ENCODE measurements at places on chromosomes 1 and 21.

GRCh38 chr1:23537296-23537973, 6.4 kb upstream of the E2F2 start:
- no peak for DNase-seq

DNA sequence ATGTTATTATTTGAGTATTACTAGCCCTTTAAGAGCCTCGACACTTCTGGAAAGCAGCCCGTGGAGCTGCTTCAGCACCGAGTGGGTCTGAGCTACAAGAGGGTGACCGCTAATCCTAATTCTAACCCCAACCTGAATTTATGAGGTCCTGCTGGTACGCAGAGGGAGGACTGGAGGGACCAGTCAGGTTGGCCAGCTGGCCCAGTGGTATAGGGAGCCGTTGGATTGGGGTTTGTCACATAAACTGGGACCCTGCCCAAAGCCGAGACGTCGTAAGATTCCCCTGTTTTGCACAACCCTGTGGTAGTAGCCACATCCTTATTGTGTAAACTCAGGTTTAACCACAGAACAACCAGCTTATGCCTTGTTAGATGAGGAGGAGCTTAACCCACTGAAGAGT, 60.8 kb upstream of the F3 start:
- DNase-seq: peak; percentile 67

GRCh38 chr1:156560585-156561163, 11.7 kb downstream of the IQGAP3 start:
- no peak for DNase-seq

DNA sequence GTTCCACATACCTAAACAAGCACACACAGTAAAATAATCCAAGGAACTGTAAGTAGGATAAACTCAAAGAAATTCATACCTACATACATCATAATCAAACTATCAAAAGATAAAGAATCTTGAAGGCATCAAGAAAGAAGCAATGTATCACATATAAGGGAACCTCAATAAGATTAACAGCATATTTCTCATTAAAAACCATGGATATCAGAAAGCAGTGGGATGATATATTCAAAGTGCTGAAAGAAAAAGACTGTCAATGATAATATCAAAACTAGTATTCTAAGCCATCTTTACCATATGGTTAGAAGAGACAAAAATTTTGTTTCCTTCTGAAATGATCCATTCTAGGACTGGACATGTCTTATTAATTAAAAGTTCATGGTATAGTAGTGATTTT, 37.1 kb upstream of the ADAM30 start:
- DNase-seq: no peak

GRCh38 chr1:100361511-100362089, 9.3 kb downstream of the CDC14A start:
- no peak for DNase-seq

DNA sequence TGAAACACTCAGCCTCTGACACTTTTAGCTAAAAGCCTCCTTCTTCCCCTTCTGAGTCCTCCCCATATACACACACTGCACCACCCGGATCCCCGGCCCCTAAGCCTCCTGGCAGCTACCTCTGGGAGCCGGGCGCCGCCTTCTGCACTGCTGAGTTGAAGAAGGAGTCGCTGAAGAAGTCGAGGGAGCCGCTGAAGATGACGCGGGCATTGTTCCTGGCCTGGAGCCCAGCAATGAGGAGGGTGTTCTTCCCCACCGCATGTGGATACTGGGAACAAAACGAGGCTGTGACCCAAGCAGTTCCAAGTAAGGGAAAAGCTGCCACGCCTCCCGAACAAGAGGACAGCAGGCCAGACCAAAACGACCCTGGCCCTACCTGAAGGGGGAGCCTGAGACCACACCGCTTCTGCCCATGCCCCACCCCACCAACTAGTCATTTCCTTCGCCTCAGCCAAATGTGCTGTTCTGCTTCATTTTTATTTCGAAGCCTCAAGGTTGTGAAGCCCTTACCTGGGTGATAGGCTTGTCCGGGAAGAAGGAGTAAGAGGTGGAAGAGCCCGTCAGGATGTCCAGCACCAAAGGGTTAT, 7.0 kb downstream of the DDOST start:
- DNase-seq: no peak

DNA sequence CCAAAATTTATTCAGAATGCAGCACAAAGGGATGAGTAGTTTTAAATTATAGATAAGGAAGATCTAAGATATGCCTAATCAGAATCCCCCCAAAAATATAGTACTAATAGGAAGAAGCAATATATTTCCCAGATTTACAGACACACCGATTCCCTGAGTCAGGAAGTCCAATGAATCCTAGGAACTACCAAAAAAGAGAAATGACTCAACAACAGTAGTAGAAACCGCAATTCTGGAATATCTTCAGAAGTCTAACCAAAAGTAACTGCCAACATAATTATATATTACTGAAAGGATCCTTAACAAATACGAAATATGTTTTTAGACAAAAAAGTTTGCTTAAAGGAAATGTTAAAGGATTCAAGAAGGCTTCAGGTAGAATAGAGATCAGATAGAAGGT, 10.3 kb downstream of the AHCTF1 start:
- DNase-seq: no peak

DNA sequence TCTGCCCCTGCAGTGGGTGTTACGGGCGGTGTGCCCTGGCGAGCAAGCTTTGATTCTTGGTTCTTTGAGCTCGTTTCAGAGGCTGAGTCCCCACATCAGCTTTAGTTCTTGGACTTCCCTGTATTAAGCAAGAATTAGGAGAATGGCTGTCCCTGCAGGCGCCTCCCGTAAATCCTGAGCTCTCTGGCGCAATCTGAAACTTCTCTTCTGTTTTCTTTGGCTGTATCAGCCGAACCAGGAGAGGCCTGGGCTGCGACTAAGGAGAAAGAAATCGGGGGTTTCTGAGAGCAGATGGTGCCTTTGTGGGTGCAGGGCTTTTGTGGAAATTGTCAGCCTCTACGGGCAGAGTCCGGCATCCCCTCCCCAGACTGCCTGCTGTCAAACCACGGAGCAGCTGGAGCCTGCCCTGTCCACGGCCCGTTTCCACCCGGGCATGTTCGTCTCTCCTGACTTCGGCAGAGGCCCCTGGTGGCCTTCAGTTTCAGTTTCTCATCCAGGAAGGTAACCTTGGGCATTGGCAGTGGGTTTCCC, 17.9 kb downstream of the CSTB start:
- DNase-seq: no peak

DNA sequence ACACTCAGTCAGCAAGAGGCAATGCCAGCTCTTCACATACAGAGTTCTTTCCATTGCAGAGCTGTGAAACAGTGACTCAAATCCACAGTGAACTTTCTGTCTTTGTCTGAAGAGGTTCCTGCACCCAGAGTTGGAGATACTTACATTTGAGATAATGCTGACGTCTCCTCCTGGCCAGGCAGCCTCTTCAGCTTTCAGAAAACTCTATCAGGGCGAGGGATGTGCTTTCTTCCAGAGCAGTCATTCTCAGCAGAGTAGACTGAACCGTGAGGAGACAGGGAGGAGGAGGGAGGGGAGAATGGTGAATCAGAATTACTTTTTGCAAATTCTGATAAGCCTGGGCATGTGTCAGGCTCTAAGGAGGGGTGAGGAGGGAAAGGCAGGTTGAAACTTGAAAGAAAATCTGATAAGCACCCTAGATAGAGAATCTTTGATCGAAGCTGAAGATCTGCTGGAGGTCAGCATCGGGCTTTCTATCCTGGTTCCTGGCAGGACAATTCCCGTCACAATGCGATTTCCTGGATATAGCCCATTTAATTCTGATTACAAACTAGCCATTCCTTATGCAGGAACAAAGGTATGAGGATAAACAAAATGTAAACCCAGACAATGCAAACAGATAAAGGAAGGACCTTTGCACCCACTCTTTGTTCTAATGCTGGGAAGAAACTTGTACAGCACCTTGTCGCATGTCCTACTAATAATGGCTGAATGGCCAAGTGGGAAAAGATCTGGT, 18.9 kb upstream of the NID1 start:
- DNase-seq: no peak

- DNase-seq: no peak
Observed at GRCh38 chr1:28340221-28340974, 11.6 kb downstream of the MED18 start.

DNA sequence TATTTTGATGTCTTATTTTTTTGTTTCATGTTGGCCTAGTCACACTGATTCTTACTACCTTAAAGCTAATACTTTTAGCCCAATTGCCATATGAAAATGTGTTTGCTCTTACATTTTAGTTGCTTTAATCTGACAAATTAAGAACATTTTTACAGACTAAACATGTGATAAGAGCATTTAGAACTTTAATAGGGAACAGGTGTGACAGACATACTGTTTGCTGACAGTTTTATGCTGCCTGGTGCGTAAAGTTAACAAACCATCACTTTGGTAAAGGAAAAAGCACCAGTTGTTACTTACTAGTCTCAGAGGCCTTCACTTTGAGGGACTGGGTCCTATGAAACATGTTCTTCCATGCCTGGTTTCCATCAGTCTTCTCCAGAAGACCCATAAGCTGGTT, 14.7 kb downstream of the CMPK1 start:
- DNase-seq: no peak

DNA sequence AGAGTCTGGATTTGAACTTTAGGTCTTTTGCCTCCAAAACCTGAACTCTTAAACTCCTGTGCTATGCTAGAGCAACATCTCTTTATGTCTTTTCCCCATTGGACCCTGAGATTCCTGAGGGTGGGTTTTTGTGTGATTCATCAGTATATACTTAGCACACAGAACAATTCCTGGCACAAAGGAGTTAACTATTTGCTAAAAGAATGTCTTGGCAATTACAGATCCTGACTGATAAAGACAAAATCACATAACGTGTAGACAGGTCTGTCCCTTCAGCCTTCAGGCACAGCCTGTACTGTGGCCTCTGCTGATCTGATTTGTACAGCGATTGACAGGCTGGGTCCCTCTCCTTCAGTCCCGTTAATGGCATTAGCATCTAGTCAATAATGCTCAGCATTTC, 162.4 kb upstream of the BEND5 start:
- DNase-seq: no peak

DNA sequence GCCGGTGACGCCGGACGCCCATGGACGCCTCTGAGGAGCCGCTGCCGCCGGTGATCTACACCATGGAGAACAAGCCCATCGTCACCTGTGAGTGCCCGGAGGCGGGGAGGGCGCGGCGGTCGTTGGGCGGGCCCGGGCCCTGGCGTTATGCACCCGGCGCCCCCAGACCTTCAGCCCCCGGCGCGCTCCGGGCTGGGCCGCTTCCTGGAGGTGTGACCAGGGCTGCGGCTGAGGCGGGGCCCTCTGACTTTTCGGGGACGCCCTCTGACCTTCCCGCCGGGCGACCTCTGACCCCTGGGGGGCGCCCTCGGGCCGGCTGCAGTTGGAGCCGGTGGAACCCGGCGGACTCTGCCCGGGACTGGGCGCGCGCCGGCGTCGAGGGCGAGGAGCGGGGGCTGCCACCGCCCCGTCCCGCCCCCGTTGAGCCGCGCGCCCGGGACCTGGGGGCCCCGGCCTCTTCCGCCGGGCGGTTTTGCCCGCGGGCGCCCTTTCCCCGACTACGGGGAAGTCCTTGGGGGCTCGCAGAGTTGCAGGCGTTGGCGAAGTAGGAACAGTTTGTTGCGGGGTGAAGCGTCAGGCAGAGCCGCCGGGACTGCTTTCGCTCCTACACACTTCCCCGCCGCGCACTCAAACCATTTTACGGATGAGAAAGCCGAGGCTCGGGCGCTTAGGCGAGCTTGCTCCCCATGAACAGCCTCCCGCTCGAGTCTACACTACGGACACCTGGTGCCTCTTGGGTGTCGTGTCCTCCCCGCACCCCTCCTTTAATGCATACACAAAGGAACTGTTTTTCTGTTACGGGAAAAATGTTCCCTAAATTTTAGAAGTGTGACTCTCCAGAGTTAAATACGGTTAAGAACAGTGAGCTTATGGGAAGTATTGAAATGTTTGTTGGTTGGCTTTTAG, 618 bp downstream of the TRAPPC10 start:
- DNase-seq: peak; percentile 44

- DNase-seq: no peak
Observed at GRCh38 chr1:105730701-105731100, 1325.8 kb upstream of the PRMT6 start.

DNA sequence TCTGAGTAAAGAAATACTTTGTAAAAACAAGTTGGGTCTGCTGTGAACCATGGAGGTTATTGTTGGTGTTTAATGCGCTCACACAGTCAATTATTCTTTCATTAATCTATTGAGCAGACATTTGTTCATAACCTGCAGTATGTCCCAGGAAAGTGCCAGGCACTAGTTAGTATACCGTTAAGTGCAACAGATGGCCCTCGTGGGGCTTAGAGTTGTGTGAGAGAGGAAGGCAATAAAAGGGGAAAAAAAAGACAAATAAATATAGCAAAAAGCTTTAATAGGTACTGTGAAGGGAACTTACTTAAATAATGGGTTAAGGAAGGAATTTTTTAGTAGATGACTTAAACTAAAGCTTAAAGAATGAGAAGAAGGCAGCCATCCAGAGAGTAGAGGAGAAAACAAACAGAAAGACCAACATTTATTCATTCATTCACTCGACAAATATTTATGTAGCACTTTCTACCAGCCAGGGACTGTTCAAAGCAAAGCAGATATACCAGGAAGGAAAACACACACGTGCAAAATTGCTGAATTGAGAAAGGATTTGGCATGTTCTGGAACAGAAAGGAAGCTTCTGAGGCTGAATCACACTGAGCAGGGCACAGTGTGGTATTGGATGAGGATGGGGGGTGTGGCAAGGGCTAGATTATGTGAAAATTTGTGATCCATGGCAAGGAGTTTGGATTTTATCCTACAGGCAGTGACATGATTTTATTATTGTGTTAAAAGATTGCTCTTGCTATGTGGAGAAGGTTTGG, 296.1 kb upstream of the SGIP1 start:
- no peak for DNase-seq

GRCh38 chr1:6519491-6519934, 28.0 kb upstream of the PLEKHG5 start:
- no peak for DNase-seq

- no peak for DNase-seq
Observed at GRCh38 chr21:43716376-43717165, 2.4 kb upstream of the PDXK start.

Data from KG1 (cell line).